IMR-90 (cell line): ENCODE measurements at places on chromosomes 5 and 9. TPM values are rescaled to one million over a fixed set of nuclear protein-coding genes. Genes with fewer than 3 reads are reported as not detected.
A peak's percentile ranks its signal among the peaks of the same experiment; 100 is the strongest.

GRCh38 chr5:43309122-43309521 is 4.1 kb downstream of the HMGCS1 start:
- H3K27ac ChIP-seq = no peak overlapping the region
- H3K4me3 ChIP-seq = no peak overlapping the region
- no peaks in the 10 kb centered on the region for H3K27me3 ChIP-seq
- no peak for DNase-seq
- no peaks in the 10 kb centered on the region for H3K36me3 ChIP-seq

DNA sequence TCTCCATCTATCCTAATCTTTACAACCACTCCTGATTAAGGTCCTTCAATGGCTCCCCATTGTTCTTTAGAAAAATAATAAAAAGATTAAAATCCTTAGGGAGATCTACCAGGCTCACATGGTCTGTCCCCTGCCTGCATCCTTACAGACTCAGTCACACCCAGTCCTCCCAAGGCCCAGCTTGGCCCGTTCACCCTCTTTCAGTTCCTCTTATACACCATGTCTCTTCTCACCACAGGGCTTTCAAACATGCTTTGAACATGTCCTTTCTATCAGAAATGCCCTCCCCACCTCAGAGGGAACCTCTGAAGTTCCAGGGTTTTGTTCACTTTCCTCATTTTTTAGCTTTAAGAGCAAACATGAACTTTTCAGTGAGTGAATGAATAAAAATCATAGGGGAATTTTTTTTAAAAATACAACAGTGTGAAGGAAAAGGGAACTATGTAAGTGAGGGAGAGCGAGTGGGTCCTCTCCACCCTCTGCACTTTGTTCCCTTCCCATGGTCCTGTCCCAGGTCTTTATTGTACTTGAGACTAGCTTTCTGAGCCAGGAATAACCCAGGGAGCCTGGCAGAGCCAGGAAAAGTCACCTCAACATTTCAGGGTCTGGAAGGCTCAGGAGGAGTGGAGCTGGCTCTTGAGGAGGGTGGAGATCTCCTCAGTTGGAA is 55.3 kb downstream of the TRPC7 start:
- no peak overlapping the region for H3K4me3 ChIP-seq
- H3K27ac ChIP-seq = no peak overlapping the region
- no peaks in the 10 kb centered on the region for H3K36me3 ChIP-seq
- no peaks in the 10 kb centered on the region for H3K27me3 ChIP-seq
- no peaks in the 10 kb centered on the region for H3K4me1 ChIP-seq

GRCh38 chr5:11335881-11336760 is 568.1 kb downstream of the CTNND2 start:
- no peaks in the 10 kb centered on the region for H3K36me3 ChIP-seq
- no peak for DNase-seq
- no peaks in the 10 kb centered on the region for H3K4me1 ChIP-seq
- H3K27ac ChIP-seq = no peak overlapping the region

The TERT gene
- not detected in 2 replicates for total RNA-seq

GRCh38 chr9:70616228-70616990 is 202.0 kb upstream of the KLF9 start:
- no peaks in the 10 kb centered on the region for H3K36me3 ChIP-seq
- no peak overlapping the region for H3K4me3 ChIP-seq
- no peak for DNase-seq
- H3K27me3 ChIP-seq = peaks cover 2% of the 10 kb centered on the region; the same call in 1 of the 2 replicates
- H3K27ac ChIP-seq = no peak overlapping the region
- H3K4me1 ChIP-seq = peaks cover 9% of the 10 kb centered on the region

DNA sequence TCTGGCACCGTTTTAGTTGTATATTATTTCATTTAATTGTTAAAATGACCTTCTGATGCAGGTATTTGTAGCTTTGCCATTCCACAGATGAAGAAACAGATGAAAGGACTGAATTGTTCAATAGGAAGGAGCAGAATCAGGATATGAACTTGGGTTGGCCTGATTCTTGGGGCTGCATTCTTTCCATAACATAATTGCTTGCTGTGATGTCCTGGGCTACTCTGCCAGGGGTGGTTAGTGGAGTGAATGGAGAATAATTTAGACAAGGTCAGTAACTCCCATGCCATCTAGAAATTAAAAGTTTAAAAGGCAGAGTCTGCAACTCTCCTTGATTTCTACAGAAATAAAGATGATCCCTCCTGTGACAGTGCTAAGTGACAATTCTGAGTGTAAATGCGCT is 15.9 kb downstream of the TLR4 start:
- H3K4me3 ChIP-seq = no peak overlapping the region
- no peaks in the 10 kb centered on the region for H3K4me1 ChIP-seq
- H3K36me3 ChIP-seq = no peaks in the 10 kb centered on the region
- DNase-seq = no peak
- H3K27ac ChIP-seq = no peak overlapping the region

GRCh38 chr5:140111859-140112551 is 1.9 kb upstream of the PURA start:
- no peaks in the 10 kb centered on the region for H3K27me3 ChIP-seq
- H3K4me1 ChIP-seq = peaks cover 10% of the 10 kb centered on the region
- DNase-seq = no peak
- no peak overlapping the region for H3K4me3 ChIP-seq

- no peaks in the 10 kb centered on the region for H3K4me1 ChIP-seq
- peak; percentile 36 for DNase-seq
- H3K36me3 ChIP-seq = no peaks in the 10 kb centered on the region; the same call in 1 of the 2 replicates
- no peak overlapping the region for H3K4me3 ChIP-seq
- no peaks in the 10 kb centered on the region for H3K27me3 ChIP-seq
These were observed 8.8 kb downstream of the FAM200C start for GRCh38 chr5:160390787-160391696.

GRCh38 chr9:93336720-93337119 is 114.8 kb upstream of the FAM120A start:
- no peaks in the 10 kb centered on the region for H3K36me3 ChIP-seq
- H3K4me3 ChIP-seq = no peak overlapping the region
- no peak for DNase-seq
- H3K27me3 ChIP-seq = no peaks in the 10 kb centered on the region; the same call in 1 of the 2 replicates
- no peak overlapping the region for H3K27ac ChIP-seq
- H3K4me1 ChIP-seq = no peaks in the 10 kb centered on the region

DNA sequence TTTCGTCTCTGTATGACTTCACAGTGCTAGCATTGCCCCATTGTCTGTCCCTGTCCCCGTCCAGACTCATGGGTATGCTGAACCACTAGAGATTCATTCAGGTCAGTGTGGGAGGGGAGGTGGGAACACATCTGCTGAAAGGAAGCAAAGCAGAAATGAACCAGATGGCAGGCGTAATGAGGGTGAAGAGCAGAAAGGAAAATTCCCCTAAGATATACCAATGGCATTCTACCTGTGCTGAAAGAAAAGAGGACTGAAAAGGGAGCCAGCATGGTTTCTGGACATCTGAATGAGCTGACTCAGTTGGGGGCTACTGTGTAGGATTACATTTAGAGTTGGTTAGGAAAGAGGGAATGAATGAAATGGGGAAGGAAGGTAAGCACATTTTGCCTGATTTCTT is 678.7 kb downstream of the MAT2B start:
- no peak overlapping the region for H3K27ac ChIP-seq
- H3K4me3 ChIP-seq = no peak overlapping the region
- no peaks in the 10 kb centered on the region for H3K27me3 ChIP-seq
- DNase-seq = no peak
- 0 out of 2 replicates have a peak, but pooled peaks cover 3% of the 10 kb centered on the region for H3K4me1 ChIP-seq
- H3K36me3 ChIP-seq = no peaks in the 10 kb centered on the region

DNA sequence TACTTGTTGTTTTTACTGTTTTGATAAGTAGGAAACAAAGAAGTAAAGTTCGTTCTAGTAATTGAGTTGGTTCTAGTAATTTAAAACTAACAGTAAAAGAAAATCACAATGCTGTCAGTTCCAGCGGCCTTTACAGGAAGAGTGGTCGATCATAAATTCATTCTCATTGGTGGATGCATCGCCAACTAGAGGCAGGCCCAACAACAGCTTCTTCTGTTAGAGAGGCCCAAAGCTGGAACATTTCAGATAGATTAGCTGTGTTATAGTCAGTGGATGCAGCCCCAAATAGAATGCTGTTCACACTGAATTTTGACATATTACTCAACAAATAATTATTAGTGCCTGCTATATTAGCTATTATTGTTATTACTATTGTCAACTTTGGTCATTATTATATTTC is 80.8 kb downstream of the ARRDC3 start:
- H3K27ac ChIP-seq = no peak overlapping the region
- H3K36me3 ChIP-seq = no peaks in the 10 kb centered on the region
- no peaks in the 10 kb centered on the region; the same call in 1 of the 2 replicates for H3K4me1 ChIP-seq
- H3K27me3 ChIP-seq = no peaks in the 10 kb centered on the region
- no peak overlapping the region for H3K4me3 ChIP-seq

The SHROOM1 gene
- 1.4 and 2.5 TPM in 2 replicates for total RNA-seq

GRCh38 chr9:111360881-111361280 is 30.9 kb upstream of the OR2K2 start:
- H3K4me1 ChIP-seq = peaks cover 3% of the 10 kb centered on the region; the same call in 1 of the 2 replicates
- no peak overlapping the region for H3K4me3 ChIP-seq
- no peaks in the 10 kb centered on the region for H3K27me3 ChIP-seq
- no peak overlapping the region for H3K27ac ChIP-seq
- peaks cover 12% of the 10 kb centered on the region for H3K36me3 ChIP-seq

- H3K4me1 ChIP-seq = no peaks in the 10 kb centered on the region
- DNase-seq = no peak
- no peak overlapping the region for H3K4me3 ChIP-seq
- H3K27me3 ChIP-seq = no peaks in the 10 kb centered on the region
These were observed 825.5 kb downstream of the TLR4 start for GRCh38 chr9:118529624-118530214.

The INSL4 gene
- total RNA-seq = not detected in 2 replicates

- peaks cover 33% of the 10 kb centered on the region for H3K4me1 ChIP-seq
- H3K27me3 ChIP-seq = no peaks in the 10 kb centered on the region
- H3K27ac ChIP-seq = peak within 1 kb of the TSS; percentile 99
- DNase-seq = peak; percentile 84
- peak within 1 kb of the TSS; percentile 78 for H3K4me3 ChIP-seq
These were observed at the start of gene NEK6 for GRCh38 chr9:124257844-124258606. Gene NEK6, plus strand, starts transcription at chr9:124257949. Its CDS starts 44,016 bp downstream, at chr9:124301965.

The C5orf52 gene
- not detected in 2 replicates for total RNA-seq

The SLC36A2 gene
- total RNA-seq = not detected in 2 replicates

The IFNB1 gene
- total RNA-seq = not detected in 2 replicates

DNA sequence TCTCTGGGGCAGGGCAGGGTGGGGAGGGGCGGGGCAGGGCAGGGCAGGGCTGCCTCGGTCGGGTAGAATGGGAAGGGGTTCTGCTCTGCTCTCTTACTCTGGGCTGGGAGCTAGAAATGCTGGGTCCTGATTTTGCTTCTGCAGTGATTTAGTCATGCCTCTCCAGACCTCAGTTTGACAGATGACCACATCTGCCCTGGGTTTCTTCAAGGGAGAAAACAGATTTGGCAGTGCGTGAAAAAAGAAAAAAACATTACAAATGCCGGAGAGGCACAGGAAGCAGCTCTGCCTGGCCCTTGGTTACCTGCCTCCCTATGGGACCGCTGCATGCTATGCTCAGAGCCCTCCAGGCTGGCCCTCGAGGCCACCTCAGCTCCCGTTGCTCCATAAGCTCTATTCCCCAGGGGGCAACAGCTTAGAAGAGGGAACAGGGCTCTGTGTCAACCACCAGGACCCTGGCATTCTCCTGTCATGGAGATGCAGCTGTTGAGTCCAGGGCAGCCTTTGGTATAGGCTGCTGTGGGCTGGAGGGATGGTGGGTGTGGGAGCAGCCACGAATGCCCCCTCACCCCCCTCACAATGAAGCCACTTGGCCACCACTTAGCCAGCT is 53.2 kb upstream of the UBTD2 start:
- H3K27ac ChIP-seq = no peak overlapping the region
- H3K4me3 ChIP-seq = no peak overlapping the region
- H3K27me3 ChIP-seq = no peaks in the 10 kb centered on the region
- no peak for DNase-seq
- H3K36me3 ChIP-seq = peaks cover 58% of the 10 kb centered on the region

The PCDHB13 gene
- 0.18 and 0.28 TPM in 2 replicates for total RNA-seq

GRCh38 chr5:156759156-156759555 is 90.9 kb upstream of the PPP1R2B start:
- no peak overlapping the region for H3K27ac ChIP-seq
- no peak for DNase-seq
- peaks cover 9% of the 10 kb centered on the region; the same call in 1 of the 2 replicates for H3K36me3 ChIP-seq
- H3K4me1 ChIP-seq = no peaks in the 10 kb centered on the region
- H3K27me3 ChIP-seq = no peaks in the 10 kb centered on the region

DNA sequence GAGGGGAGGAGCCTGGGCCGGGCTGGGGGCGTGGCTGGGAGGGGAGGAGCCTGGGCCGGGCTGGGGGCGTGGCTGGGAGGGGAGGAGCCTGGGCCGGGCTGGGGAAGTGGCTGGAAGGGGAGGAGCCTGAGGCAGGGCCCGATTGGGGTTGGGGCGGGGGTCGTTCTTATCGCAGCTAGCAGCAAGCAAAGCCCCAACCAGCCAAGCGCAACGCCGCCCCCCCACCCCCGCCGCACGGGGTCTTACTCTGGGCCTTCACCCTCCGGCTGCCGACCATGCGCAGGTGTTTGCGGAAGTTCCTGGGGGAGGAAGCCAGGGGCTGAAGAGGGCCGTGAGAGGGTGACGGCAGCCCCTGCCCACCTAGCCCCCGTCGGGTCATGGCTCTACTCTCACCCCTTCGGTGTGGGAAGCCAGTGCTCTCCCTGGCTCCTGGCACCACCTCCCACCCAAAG is 5.0 kb downstream of the NSMF start:
- no peak overlapping the region for H3K4me3 ChIP-seq
- peaks cover 40% of the 10 kb centered on the region for H3K36me3 ChIP-seq
- H3K27ac ChIP-seq = no peak overlapping the region

DNA sequence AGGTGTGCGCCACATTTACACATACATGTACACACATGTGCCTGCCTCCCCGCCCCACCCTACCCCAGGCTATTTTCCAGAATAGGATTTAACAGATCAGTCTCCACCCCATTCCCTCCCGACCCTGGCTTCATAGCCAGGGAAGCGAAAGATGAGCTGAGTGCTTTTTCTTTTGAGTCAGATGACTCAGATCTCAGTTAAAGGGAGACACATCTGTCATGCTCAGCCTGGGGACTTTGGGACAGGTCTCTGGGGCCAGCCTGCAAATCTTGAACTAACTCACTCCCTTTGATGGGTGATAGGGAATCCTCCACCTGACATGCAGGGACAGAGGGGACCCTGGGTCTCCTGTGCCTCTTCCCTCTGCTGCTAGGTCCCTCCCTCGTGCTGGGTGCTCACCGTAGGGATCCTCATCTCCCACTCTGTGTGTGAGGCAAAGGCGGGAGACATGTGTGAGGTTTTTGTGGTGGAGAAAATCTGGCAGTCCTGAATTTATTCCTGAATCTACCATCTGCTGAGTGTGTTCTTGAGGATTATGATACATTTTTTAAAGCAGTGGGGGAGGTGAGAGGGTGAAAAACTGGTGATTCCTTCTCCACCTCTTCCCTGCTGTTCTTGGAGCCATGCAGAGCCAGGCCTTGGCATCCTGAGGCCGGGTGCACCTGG is 37.7 kb downstream of the NEUROG1 start:
- H3K4me1 ChIP-seq = peaks cover 10% of the 10 kb centered on the region
- no peak overlapping the region for H3K4me3 ChIP-seq
- H3K27me3 ChIP-seq = peaks cover 39% of the 10 kb centered on the region
- no peaks in the 10 kb centered on the region for H3K36me3 ChIP-seq

The GPR21 gene
- 0.28 and 0.90 TPM in 2 replicates for total RNA-seq

The SLC25A2 gene
- 0.28 TPM in 1 of 2 replicates, not detected in the other for total RNA-seq

- H3K27me3 ChIP-seq = peaks cover 2% of the 10 kb centered on the region; the same call in 1 of the 2 replicates
- no peaks in the 10 kb centered on the region for H3K36me3 ChIP-seq
- no peak overlapping the region for H3K4me3 ChIP-seq
- peaks cover 2% of the 10 kb centered on the region; the same call in 1 of the 2 replicates for H3K4me1 ChIP-seq
- no peak for DNase-seq
- H3K27ac ChIP-seq = no peak overlapping the region
These were observed 26.4 kb downstream of the ZNF366 start for GRCh38 chr5:72480841-72481240.

The TRPM6 gene
- total RNA-seq = under 0.01 TPM in 2 replicates

The SLC34A3 gene
- not detected in 2 replicates for total RNA-seq
